Neural crest cell (in vitro differentiated cells): ENCODE measurements at places on chromosomes 7 and 10.

DNA sequence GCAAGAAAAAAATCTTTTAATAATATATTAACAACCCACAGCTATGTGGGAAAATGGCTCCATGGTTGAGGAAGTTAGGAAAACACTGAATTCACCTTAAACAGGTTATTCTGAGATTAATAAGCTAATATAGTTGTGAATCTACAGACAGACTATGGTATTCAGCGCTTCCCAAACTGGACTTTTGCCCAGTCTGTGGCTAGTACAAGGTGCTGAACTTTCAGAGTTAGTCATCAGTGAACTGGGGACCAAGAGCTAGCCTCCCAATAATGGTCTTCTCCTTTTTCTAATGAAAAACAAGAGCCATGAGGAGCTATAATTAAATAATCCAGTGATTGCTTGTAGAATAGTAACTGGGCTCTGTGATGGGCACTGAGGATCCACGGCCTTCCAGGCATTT, 65.3 kb downstream of the FRMPD2 start:
- DNase-seq, result no peak

DNA sequence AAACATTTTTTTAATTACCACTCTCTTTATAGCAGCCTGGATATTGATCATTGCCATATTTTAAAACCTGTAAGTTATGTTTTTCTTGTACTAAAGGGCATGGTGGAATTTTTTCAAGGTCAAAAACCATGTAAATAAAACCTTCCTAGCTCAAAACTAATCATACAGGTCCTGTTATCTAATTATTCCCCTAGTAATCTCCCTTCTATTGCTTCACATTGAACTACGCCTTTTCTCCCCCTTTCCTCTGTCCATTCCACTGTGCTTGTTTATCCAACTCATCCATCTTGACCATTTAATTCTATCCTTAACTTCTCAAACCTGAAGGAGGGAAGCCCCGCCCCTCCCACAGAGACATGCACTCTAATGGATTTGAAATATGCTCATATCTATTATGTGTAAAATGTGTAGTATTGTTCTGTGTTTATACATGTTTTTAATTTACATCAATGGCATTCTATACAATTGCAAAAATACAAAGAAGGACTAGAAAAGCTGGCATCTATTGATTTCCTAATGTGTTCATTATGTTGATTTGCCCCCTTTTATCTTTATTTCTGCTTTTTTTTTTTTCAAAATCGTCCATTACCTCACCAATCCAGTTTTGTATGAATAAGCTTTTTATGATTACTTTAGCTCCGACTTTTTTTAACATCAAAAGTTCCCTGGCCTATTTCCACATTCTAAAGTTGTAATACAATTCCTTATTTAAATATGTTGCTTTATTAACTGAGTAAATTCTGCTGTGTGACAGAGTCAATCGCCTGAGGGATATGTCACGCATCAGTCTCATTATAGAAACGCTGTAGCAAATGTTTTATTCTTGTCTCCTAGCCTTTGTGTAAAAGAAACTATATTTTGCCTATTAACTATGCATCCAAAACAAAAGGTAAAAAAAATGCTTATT, 61.0 kb downstream of the MET start:
- DNase-seq, result no peak

- DNase-seq, result peak; percentile 10
These were observed 536.5 kb downstream of the TNS3 start for GRCh38 chr7:47045207-47046051.

GRCh38 chr10:63711361-63711760, 190.2 kb downstream of the REEP3 start:
- no peak for DNase-seq

- DNase-seq, result no peak
These were observed 186.8 kb downstream of the PARD3 start for GRCh38 chr10:34628174-34628796.

GRCh38 chr10:7316839-7317238, 94.0 kb downstream of the SFMBT2 start:
- no peak for DNase-seq

DNA sequence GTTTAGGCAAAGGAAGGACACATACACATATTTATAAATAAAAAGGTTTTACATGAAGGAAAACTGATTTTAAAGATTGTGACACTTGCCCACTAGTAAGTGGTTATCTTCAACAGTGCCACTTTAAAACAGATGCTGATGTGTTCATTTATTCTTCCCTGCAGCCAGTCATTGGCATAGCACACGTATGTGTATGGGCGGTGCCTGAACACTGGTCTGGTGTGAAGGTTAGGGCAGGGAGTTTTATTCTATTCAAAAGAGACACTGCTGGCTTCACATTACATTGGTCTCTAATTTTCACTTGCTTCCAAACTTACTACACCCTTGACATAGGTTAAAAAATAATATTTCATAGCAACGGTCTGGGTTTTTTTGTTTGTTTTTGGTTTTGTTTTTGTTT, 57.9 kb downstream of the NOD1 start:
- DNase-seq, result no peak
